ENCODE measurements at places on chromosomes 5 and 9. TPM values are rescaled to one million over a fixed set of nuclear protein-coding genes. Genes with fewer than 3 reads are reported as not detected.

MEIKIN gene
- total RNA-seq = 0.42 TPM

DNA sequence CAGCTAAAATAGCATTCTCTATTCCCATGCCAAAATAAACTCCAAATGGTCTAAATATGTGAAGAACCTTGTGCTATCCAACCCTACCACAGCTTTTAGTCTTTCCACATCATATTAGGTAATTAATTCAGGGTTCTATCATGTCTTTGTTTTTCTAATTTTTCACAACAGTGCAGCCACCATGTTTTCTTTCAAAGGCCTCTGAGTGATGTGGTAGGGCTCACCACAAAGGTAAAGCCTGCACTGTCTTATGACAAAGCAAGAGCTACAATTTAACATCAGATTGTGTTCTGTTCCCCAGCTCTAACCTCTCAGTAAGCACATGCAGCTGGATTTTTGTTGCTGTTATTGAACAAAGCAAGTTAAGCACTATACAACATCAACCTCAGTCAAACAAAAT lies 52.4 kb downstream of the MEF2C start:
- no peaks in the 10 kb centered on the region for H3K36me3 ChIP-seq
- no peak for DNase-seq
- H3K4me1 ChIP-seq = peaks cover 1% of the 10 kb centered on the region

DNA sequence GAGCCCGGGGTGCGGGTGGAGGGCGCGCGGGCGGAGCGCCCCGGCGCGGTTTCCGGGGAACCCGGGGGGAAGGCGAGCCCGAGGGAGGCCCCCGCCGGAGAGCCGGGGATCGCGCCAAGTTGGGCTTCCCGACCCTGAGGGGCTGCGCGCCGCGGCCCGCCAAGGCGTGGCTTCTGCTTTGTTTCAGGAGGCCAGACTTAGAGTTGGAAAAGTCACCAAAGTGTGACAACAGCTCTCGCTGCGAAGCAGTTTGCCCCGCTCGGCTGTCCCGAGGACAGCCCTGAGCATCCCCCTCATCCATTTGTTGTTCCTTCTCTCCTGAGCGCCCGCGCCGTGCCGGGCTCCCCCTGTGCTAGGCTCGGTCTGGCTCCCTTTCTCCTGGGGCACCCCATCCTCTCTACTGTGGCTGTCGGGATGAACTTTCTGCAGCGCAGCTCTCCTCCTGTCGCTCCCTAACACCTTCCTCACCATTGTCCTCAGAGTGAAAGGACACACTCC lies 410 bp downstream of the GLIPR2 start:
- no peak for DNase-seq
- H3K4me3 ChIP-seq = peak overlapping the region; percentile 33
- H3K4me1 ChIP-seq = peaks cover 4% of the 10 kb centered on the region
- H3K27me3 ChIP-seq = no peaks in the 10 kb centered on the region

SHC3 gene
- total RNA-seq = 0.05 TPM

DNA sequence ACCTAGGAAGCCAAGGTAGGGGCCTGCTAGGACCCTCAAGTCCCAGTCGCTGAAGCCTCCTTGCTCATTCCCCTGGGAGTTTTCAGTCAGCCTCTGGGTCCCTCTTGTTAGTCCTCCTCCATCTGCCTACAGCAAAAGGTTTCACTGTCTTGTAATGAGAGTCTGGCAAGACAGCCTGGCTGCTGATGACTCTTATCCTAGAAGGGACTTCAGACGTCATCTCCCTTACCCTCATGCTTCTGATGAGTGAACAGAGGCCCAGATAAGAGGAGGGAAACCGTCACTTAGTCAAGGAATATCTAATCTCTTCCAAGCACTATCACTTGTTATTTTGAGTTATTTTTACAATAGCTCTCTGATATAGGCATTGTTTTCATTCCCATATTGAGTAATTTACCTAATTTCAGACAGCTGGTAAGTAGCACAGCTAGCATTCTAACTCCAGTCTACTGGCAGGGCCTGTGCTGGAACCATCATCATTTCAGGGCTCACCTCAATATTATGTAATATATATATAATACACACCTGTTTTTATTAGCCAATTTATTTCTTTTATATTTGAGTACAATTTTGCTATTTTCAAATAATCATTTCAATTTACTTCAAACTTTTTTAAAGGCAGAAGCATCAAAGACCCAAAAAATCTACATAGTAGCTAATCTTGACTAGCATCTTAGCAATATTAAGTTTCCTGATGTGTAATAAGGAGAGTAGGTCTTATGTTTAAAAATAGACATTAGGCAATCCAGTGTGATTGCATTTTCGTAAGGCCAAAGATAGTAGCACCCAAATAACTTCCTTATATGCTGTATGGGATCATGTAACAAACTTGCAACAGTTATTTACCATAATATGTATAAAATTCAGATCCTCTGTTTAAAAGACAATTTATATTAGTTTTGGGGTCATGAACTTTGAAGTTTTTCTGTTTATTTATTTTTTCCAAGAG lies 7.9 kb downstream of the CMYA5 start:
- H3K27ac ChIP-seq = no peak overlapping the region
- no peaks in the 10 kb centered on the region for H3K36me3 ChIP-seq
- no peak overlapping the region for H3K4me3 ChIP-seq

Data from liver (tissue), 10 donors.